ENCODE measurements at places on chromosomes 12 and 14.

DNA sequence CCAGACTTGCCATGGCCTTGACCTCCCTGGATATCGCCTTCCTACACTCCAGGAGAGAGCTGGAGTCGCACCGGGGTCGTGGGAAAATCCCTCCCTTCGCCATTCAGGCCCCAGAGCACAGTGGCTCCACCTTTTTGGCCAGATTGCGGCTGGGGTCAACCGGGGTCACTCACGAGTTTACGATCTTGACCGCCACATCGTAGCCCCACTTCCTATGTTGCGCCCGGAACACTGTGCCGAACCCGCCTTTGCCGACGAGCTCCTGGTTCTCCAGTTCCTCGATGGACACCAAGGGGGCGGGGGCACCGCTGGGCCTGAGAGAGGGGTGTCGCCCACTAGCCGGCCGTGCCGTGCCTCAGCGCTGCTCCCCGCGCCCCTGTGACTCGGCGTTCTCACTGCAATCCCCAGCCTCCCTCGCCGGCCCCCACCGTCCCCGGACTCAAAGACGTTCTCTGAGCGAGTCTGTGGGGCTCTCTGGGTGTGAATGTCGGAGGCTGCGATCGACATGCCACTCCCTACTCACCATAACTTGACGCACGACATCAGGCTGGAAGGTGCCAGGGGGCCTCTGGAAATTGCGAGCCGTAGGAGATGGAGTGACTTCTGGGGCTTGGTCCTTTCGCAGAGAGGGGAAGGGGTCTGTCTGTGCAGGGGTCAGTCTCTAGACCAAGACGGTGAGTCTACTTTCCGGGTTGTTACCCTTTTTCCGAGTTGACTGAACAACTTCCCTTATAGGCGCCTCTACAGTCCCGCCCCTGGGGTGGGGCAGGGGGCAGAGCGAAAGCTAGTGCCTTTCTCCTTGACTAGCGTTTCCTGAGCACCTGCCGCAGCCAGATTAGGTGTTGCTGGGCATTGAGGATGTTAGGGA lies at the start of gene RIPK3:
TSS of gene RIPK3 (minus strand) at position 708 of the 868 bp plus-strand sequence. CDS start at position 543, 165 bp downstream.
- peak; percentile 65 for DNase-seq

GRCh38 chr12:119682639-119683252 lies 14.8 kb downstream of the PRKAB1 start:
- DNase-seq, result no peak

GRCh38 chr12:52353766-52354165 lies 13.5 kb downstream of the KRT85 start:
- DNase-seq, result no peak

GRCh38 chr12:16331998-16332397 lies 15.4 kb upstream of the MGST1 start:
- DNase-seq, result no peak

- no peak for DNase-seq
Observed at GRCh38 chr14:104114421-104115130, 23.8 kb upstream of the KIF26A start.

DNA sequence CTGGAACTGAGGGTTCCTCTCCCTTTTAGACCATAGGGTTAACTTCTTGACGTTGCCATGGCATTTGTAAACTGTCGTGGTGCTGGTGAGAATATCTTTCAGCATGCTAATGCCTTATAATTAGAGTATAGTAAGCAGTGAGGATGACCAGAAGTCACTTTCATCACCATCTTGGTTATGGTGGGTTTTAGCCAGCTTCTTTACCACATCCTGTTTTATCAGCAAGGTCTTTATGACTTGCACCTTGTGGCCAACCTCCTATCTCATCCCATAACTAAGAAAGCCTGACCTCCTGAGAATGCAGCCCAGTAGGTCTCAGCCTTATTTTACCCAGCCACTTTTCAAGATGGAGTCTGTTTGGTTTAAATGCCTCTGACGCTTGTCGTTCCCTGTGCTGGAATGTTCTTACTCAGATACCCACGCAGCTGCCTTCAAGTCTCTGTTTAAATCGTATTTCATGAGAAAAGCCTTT lies 44.2 kb downstream of the BBS10 start:
- DNase-seq, result no peak

DNA sequence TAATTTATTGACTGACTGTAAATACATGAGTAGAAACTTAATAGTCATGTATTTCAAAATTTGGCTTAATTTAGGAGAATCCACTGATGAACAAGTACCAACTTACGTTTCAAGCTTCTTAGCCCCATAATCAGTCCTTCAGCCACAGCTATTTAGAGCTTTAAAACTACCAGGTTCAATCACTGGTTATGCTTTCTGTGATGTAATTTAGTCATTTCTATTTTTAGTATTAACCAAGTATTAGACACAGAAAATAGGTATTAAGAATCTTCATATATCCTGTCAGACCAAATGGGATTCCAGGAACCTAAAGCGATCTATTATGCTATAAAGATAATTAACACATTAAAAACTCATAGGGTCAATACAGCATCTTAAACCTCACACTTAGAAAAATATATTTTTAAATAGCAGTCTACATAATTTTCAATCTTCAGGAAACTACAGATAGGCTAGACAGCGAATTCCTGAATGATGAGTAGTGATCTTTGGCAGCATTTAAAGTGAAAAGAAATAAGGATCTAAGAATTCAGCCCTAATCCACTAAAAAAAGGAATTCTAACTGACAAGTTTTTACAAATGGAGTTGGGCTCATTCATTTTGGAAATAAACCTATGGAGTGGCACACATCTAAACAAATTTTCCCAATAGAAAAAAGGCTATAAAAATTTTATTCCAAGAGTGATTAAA lies 51.5 kb downstream of the ZC3H14 start:
- DNase-seq, result no peak

- no peak for DNase-seq
Observed at GRCh38 chr14:66442953-66443571, 43.1 kb upstream of the CCDC196 start.

- DNase-seq, result no peak
Observed at GRCh38 chr12:53740130-53740491, 11.7 kb downstream of the CISTR start.

DNA sequence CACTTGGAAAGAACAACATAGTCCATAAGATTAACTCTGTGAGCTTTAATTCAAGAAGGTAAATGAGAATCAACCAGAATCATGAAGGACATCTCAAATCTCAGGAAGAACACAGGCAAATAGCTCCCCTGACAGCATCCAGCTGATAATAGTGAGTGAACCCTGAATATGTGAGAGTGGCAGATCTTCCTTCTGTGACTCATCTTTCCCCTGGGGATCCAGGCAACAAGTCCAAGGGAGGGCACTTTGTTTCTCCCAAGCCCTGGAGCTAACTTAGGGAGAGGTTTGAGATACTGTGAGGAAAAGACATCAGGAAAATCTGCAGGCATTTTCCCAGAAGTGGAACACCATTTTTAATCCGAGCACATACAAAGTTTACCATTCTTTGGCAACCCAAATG lies 763.9 kb upstream of the MGAT4C start:
- DNase-seq, result no peak

GRCh38 chr12:58537278-58537677 lies 383.0 kb downstream of the LRIG3 start:
- no peak for DNase-seq

GRCh38 chr14:93099196-93099595 lies 16.5 kb downstream of the ITPK1 start:
- DNase-seq, result no peak

- no peak for DNase-seq
Observed at GRCh38 chr12:55745361-55746173, 2.6 kb downstream of the GDF11 start.

DNA sequence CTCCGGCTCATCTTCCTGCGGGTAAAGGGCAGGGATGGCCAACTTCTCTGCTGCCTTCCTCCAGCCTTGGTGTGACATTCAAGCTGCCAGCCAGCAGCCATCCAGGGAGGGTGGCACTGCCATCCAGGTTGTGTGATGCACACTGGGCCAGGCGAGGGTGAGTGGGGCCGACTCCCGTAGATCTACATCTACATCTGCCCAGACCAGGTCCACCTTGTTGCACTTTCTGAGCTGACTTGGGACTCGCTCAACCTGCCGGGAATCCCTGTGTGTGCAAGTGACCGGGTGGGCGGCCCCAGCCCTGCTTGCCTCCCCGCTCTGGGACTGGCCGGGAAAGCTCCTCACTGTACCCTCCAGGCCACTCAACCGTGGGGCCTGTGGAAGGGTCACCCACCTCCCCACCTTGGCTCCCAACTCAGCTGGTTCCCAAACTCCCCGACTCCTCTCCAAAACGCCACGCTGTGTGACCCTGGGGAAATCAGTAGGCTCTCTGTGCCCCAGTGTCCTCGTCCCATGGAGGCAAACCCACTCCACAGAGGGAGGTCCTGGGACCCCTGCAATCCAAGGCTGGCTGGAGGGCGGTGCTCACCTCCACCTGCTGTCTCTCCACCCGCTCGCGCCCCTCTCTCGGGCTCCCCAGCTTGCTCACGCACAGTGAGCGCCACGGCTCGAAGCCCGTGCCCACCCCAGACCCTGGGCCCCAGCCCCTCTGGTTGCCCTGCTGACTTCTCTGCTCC lies 14.7 kb downstream of the JAG2 start:
- no peak for DNase-seq

GRCh38 chr12:114245555-114245954 lies 160.4 kb downstream of the TBX5 start:
- no peak for DNase-seq

GRCh38 chr12:24297516-24297915 lies 348.0 kb upstream of the SOX5 start:
- DNase-seq, result no peak

- DNase-seq, result no peak
Observed at GRCh38 chr14:89320381-89321000, 96.5 kb downstream of the FOXN3 start.

DNA sequence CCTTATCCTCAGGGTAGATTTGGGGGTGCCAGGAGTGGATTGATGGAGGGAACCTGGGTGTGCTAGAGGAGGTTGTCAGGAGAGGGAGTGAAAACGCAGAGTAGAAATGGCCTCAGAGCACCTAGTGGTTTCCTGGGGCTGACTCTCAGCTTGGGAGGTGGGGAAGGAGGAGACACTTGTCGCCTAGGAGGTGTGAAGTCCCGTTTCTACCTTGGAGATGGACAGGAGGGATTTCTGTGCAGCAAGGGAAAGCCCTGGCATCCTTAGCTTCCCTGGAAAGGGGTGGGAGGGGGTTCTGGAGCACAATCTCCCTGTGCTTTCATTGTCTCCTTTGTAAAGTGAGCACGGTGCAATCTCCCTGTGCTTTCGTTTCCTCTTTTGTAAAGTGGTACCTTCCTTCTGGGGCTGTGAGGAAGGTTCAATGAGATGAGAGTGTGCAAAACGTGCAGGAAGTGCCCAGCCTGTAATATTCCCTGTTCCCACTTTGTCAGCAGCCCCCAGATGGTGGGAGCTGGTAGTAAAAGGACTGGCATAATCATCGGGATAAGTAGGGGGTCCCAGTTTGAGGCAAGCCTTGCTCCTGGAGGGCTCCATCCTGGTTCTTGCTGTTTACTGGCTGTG lies 1.6 kb downstream of the OAS3 start:
- no peak for DNase-seq

DNA sequence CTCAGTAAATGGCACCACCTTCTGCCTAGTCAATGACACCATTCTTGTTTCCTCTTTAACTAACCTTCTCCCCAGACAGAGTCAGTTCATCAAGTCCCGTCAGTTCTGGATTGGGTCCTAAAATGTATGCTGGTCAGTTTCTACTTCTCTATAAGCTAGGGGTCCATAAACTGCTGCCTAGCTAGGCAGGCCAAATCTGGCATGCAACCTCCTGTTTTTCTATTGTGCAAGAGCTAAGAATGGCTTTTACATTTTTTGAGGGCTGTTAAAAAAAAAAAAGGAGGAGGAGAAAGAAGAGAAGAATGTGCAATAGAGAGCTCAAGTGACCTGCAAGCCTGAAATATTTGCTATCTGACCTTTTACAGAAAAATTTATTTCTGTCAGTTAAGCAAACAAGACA lies 6.4 kb upstream of the TMED10 start:
- DNase-seq, result no peak

DNA sequence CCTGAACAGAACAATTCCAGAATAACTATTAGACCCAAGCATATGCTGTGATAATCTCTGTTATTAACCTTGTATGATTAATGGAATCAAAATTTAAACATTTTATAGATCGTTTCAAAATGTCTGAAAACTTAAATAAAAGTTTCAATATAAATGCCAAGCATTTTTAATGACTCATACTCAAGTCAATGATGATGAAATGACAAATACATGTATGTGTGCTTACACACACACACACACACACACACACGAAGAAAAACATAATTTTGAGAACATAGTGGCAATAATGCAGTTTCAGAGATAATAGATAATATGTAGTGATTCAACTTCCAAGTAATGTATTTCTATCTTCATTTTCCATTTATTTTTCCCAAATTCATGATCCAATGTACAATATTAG lies 384.9 kb upstream of the FOXG1 start:
- DNase-seq, result no peak

DNA sequence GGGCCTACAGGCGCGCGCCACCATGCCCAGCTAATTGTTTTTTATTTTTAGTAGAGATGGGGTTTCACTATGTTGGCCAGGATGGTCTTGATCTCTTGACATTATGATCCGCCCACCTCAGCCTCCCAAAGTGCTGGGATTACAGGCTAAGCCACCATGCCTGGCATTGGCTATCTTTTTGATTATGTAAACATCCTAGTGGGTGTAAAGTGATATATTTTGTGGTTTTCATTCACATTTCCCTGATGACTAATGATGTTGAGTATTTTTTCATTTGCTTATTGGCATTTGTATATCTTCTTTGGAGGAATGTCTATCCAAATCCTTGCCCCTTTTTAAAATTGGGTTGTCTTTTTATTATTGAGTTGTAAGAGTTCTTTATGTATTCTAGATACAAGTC lies 16.3 kb downstream of the CREBL2 start:
- DNase-seq, result no peak

- DNase-seq, result no peak
Observed at GRCh38 chr14:66041582-66041981, 444.6 kb upstream of the CCDC196 start.

DNA sequence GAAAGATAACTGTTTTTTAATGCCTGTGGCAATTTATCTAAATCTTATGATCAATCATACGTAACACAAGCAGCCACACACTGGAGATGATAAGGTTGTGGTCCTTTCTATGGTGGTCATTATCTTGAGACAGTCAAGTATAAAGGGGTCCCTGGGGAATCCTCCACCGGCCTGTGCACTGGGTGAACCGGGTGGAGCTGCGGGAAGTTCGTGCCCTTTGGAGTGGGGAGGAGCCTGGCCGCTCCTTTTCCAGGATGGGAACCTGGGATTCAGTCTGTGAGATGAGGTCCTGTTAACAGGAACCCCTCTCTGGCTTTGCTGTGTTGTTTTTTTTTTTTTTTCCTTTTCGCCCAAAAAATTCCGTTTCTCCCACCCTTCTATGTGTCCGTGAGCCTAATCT lies 167.5 kb upstream of the RPL10L start:
- no peak for DNase-seq

- DNase-seq, result no peak
Observed at GRCh38 chr12:108832730-108833354, 24.5 kb downstream of the SSH1 start.

- no peak for DNase-seq
Observed at GRCh38 chr14:67749341-67750084, 47.8 kb downstream of the RDH12 start.

GRCh38 chr12:97754306-97754705 lies 291.7 kb downstream of the RMST start:
- DNase-seq, result no peak

All from stimulated activated naive CD4-positive, alpha-beta T cell treated with Interleukin-2 at 50 U/mL for 16 hours (primary cell).